Epithelial cell of esophagus (primary cell): ENCODE measurements at places on chromosomes 2 and 18.

DNA sequence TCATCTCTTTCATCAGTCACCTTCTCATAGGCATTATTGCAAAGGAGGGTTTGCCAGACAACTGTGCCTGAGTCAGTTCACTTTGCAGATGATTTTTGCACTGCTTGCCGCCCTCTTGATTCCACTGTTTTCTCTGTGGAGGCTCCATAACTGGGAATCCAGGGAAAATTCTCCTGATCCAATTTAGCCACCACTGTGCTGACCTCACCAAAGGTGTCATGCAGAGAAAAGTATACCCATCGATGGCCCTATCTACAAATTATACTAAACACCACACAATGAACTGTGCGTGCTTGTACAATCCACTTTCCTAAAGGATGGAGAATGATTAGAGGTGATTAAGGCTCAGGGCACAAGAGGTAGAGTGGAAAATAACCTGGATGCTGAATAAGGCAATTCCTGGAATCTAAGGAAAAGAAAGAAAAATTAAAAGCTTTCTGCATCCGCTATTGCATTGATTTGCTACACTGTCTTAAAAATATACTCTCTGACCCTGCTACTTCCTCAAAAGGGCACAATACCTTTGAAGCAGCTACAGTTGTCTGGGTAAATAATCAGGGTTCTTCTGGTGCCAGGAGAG lies 409.4 kb downstream of the RIT2 start:
- DNase-seq = no peak

DNA sequence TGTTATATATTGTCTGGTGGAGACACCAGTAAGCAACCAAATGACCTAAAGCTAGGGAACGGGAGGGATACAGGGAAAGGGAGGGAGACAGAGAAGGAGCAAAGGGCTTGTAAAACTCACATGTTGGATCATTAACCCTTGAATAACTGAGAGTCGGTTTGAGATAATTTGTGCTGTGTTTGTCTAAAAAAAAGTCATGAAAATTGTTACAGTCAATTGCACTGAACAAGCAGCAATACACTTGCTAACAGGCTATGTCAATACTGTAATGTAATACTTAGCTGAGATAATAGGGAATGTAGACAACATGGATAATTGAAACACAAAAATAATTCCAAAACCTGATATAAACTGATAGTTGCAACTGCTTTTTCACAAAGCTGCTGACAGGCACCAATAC lies 71.3 kb upstream of the ZNF521 start:
- no peak for DNase-seq

DNA sequence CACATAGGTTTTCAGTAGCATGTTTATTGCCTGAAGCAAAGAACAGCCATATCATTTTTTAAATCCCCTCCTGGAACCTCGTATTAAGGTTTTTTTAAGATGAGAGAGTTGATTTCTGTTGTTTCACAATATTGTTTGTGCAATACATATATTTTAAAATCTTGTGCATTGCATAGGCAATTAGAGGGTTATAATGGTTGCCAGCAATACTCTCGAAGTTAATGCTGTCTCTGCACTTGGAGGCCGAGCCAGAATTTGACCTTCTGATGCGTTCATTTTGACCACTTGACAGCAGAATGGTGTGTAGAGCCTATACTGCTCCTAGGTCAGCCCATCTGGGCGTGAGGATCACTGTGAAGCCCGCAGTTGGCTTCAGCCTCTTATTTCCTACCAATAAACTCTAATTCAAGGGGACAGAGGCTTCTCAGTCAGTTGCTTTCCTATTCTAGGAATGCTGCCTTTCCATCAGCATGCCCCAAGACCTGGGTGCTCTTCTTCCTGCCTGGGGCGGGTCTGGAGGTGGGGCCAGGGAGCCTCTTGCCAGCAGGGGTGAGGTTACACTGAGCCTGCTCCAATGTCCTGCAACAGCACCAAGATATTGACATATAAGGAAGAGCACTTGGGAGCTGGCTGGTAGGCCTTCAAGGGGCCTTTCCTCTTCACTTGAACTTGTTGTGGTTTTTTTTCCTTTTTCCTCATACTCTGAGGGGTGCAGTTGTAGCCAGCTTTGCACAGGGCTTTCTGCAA lies 91.4 kb upstream of the BCL2L11 start:
- peak; percentile 6 for DNase-seq

DNA sequence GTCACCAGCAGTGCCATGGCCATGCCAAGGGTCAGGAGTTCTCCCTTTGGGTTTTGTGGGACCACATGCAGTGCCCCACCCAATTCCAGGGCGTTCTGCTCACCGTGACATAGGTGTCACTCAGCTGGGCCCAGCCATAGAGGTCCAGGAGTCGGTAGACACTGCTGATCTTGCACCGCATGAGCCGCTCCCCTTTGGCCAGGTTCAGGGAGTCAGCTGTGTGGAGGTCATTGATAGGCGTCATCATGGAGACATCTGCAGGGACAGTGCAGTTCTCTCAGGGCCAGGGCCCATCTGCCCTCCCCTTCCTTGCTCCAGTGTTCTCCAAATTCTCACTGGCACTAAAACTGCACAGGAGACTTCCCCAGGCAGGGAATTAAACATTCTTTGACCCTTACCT lies 71.9 kb downstream of the ADD2 start:
- no peak for DNase-seq

GRCh38 chr2:199977984-199978415 lies 22.6 kb downstream of the MAIP1 start:
- peak; percentile 84 for DNase-seq

DNA sequence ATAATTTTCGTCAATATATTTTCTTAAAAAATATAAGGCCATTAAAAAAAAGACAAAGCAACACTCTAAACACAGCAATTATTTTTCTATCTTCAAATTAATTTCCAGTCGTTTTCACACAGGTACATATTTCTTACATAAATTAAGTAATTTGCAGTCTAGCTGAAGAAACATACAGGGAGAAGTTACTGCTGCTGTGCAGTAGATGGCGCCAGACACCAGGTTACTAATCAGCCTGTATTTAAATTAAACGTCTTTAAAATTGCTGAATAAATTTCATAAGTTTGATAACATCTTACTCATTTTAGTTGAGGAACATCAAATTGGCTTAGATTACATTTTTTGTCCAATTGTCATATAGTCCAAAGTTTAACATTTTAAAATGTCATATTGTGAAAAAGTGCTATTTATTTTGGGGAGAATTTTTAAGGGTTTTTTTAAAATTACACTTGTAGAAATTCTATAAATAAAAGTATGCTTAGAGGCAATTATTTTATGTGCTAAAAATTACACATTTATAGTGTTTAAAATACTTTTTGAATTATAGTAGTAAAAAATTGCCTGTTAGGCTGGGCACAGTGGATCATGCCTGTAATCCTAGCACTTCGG lies 88.4 kb downstream of the PMAIP1 start:
- peak; percentile 76 for DNase-seq

DNA sequence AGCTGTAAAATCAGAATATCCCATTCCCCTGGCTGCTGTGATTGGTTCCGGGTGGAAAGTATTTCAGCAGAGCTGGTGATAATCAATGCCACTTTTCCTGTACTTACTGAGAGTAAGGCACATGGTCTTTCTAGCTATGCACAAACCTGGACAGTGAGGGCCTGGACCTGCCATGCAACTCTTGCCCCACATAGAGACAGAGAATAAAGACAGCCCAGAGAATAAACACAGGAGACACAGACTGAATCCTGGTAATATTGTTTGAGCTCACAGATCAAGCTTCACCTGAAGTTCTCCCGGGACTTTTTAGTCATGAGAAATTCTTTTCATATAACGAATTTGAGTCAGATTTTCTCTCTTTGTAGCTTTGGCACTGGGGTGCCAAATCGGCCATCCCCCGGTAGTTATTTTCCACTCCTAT lies 81.9 kb downstream of the ACAA2 start:
- peak; percentile 80 for DNase-seq

- peak; percentile 4 for DNase-seq
Observed at GRCh38 chr2:224776795-224777558, 60.8 kb upstream of the CCDC195 start.

DNA sequence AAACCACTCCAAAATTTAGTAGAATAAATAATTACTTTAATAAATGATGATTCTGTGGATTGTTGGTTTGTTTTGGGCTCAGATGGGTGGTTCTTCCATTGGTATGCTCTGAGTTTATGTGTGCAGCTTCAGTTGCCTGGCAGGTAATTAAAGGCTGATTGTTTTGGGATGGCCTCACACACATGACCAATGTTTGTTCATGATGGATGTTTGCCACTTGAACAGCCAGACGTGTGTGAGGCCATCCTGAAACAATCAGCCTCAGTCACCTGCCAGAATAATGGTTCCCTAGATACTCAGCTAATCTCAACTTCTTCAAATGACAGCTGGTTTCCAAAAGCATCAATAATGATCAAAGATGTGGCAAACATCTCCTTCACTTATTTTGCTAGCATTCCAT lies 352.5 kb upstream of the GULP1 start:
- DNase-seq = no peak

DNA sequence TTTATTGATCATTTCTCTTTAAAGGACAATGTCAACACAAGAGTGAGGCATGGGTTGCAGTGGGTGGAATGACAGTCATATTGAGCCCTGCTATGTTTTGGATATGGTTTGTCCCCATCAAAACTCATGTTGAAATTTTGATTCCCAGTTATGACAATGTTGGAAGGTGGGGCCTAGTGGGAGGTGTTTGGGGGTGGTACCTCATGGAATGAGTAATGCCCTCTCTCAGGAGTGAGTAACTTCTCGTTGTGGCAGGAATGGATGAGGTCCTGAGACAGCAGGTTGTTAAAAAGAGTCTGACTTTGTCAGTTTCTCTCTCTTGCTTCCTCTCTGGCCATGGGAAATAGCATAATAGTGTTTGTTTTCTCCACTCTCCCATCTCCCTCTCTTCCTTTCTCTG lies 345.3 kb downstream of the DCC start:
- DNase-seq = peak; percentile 3

DNA sequence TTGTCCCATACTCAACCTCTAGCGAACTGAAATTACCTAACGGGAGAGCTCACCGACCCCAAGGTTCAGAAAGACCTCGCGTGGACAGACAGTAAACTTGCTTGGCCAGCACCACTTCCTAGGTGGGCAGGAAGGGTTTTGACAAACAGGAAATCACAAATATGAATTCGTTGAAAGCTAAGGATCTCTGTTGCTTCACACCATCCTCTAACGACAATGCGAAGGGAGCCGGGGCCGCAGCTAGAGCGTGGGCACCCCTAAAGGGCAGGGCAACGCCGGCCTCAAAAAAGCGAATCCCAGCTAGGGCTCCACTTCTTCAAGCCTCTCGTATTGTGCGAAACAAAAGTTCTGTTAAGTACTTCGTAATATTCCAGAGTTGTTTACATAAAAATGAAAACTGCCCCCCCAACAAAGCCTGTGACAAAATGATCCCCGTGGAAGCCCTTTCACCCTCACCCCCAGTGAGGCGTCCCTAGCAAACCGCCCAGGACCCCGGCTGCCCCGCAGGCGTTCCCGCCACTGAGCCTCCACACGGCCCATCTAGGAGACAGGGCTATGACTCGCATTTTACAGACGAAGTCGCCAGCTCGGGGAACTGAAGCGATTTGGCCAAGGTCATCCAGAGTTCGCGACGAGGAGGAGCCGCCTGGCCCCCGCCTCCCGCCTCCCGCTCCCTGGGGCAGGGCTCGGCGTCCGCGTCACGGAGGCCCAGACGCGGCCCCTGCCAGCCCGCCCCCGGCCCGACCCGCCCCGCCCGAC lies 548 bp downstream of the KANSL3 start:
- DNase-seq = peak; percentile 80

GRCh38 chr2:31219131-31219969 lies 2.0 kb upstream of the CAPN14 start:
- DNase-seq = peak; percentile 33
